KG1 (cell line): ENCODE measurements at places on chromosomes 3 and 15.

- no peak for DNase-seq
Measured at GRCh38 chr15:83592370-83593040, 61.4 kb upstream of the ADAMTSL3 start.

GRCh38 chr15:101497017-101497416 lies 7.5 kb upstream of the PCSK6 start:
- DNase-seq: no peak

DNA sequence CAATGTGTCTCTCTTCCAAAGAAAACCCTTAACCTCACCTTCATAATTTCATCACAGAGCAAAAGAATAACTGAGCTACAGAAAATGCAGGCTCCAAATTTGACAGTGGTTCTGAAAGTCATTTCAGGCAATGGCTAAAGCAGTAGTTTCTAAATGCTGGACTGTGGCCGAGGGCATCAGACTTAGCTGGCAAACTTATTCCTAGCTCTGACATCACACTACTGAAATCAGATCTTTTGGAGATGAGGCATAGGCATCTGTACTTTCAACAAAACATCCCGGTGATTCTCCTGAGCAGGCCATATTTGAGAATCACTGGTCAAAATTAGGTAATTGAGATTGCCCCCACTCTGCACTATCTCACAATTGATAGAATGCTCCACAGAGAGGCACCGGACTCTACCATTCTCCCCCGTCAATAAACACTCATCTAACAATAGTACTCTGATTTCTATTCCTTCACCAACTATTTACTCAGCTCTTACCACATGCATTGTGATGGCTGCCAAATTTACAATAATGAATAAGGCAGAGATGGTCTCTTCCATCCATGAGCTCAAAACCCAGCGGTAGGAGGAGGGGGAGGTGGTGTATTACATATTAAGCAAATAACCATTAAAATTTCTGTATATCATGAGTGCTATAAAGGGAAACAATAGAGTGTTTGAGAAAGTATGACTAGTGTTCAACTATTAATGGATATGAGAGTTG lies 57.3 kb upstream of the SPRED1 start:
- DNase-seq: no peak

GRCh38 chr3:98705694-98706093 lies 57.4 kb upstream of the ST3GAL6 start:
- no peak for DNase-seq

- no peak for DNase-seq
Measured at GRCh38 chr3:37707428-37708372, 154.0 kb upstream of the CTDSPL start.

- DNase-seq: no peak
Measured at GRCh38 chr3:141739731-141740130, 1.6 kb downstream of the RNF7 start.

DNA sequence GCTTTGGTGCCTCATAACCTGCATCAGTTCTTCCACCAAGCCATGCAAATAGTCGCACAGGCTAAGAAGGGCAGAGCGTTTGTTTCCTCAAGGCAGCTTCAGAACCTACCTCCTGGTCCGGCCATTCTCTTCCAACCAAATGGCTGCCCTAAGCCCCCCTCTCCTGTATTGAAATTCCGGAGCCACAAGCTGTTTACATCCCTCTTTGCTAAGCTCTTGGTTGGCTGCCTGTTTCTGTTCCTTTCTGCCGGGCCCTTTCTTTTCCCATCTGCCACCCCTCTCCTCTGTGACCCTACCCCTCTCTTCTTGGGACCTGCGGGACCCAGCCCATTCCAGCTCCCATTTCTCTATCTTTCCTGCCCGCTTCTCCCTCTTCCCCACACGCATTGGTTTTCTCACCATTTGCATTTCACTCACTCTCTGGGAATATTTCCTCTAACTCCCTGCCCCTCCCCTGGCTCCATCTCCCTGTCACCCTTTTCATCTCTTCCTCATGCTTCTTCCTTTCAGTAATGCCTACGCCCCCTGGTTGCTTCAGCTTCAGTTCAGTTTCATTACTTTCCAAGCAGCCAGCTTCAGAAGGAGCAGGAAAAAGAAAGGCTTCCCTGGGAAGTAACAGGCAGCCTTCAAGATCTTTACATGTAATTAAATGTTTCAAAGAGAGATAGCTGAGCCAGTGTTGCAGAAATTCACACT lies 113.5 kb downstream of the RAB11A start:
- DNase-seq: no peak

DNA sequence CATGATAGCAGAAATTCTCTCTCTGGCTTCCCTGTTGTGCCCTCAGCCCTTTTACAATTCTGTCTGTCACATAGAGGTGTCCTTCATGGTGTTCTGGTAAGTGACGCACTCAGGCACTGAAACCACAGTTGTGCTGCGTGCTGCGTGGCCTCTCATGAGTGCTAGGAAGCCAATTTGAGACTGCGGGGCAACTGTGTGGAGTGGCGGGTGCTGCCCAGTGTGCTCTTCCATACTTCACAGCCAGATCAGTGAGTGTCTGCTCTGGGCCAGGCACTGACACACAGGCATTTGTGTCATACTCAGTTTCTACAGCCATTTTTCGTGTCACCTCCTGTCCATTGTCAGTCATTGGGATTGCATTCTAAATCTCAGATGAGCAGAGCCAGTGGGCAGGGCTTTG lies 133.1 kb upstream of the PLXNA1 start:
- DNase-seq: no peak

GRCh38 chr3:52494886-52495495 lies at the start of gene STAB1:
Gene STAB1, plus strand, starts transcription at chr3:52495338. Its CDS starts 76 bp downstream, at chr3:52495414.
- DNase-seq: peak; percentile 27

DNA sequence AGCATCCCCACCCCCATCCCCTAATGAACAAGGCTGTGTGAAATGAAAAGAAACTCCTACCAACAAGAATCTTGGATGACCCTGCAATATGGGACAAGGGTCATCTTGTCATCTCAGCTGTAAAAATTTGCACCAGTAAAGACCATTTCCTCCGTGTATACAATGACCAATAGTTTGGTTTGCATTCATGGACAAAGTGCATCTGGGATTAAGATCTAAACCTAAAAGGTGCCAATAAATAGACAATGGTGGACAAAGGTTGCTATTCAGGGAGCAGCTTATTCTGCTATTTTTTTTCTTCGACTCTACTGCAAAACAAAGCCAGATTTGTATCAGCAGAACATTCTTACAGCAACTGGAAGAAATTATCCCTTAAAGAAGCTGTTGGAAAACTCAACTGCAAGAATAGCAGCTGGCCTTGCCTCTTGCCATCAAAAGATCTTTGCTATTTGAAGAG lies 8.0 kb downstream of the MGLL start:
- DNase-seq: no peak

DNA sequence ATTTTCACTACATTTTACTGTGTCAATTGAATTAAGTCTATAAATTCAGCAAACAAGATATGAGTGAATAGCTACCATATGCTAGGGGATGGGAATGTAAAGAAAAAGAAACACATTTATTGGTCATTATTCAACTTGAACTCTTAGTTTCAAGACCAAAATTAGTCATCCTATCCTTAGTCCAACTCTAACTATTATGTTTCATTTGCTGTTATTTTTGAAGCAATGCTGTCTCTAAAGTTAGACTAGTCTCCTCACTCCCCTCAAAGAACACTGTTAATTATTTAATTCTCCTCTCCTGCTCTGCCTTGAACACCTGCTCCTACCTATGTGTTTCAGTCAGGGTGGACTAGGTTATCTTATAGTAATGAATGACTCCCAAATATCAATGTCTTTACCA lies 920.9 kb downstream of the TUSC7 start:
- DNase-seq: no peak

DNA sequence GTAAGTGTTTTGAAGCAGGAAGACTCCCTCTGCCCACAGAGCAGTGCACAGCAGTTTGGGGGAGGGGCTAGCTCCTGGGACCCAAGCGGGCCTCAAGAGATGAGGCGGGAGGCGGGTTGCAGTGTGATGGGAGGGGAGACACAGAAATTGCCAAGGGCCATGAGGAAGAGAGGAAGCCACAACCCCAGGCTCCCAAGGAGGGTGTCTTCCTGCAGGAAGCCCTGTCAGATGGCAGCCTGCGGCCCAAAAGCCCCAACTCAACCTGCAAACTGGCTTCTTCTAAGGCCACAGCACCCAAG lies 7.3 kb upstream of the ISLR2 start:
- no peak for DNase-seq

- DNase-seq: no peak
Measured at GRCh38 chr3:53974324-53974723, 82.7 kb upstream of the SELENOK start.

- DNase-seq: no peak
Measured at GRCh38 chr15:67166280-67167009, 88.0 kb downstream of the AAGAB start.

- DNase-seq: no peak
Measured at GRCh38 chr3:146658841-146659240, 53.7 kb upstream of the PLSCR5 start.

- no peak for DNase-seq
Measured at GRCh38 chr15:38300395-38300794, 47.8 kb downstream of the SPRED1 start.

DNA sequence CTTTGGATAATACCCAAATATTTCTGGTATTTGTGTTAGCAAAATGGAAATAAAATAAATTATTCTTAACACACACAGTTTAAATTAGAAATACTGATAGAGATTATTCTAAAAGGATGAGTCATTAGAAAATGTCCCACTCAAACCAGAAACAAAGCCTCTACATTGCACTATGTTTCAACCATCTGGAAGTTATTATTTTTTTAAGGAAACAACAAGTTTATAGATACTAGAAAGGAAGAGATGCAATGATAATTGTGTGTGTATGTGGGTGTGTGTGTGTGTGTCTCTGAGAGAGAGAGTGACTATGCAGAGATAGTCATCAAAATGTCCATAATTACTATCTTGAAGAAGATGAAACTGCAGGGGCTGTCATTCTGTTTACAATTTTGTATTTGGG lies 1340.5 kb downstream of the ROBO1 start:
- no peak for DNase-seq

DNA sequence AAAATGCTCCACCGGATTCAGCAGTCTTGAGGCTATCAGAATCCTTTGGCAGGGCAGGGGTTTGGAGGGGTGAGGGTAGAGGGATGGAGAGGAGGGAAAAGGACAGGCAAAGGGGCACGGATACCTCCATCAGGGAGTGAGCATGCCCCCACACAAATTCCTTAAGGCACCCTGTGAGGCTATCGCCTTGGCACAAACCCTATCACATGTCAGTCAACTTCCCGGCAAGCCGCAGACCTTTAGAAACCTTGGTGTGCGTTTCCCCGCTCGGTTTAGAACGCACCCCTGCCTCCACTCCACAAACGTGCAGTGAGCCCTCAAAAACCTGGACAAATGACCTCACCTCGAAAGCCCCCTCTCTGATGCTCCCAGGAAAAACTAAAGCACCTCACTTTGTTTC lies 422 bp upstream of the SETMAR start:
- no peak for DNase-seq

- peak; percentile 75 for DNase-seq
Measured at GRCh38 chr3:46987743-46988401, 8.4 kb downstream of the NBEAL2 start.

GRCh38 chr3:193884027-193884426 lies 251.9 kb upstream of the HES1 start:
- no peak for DNase-seq

DNA sequence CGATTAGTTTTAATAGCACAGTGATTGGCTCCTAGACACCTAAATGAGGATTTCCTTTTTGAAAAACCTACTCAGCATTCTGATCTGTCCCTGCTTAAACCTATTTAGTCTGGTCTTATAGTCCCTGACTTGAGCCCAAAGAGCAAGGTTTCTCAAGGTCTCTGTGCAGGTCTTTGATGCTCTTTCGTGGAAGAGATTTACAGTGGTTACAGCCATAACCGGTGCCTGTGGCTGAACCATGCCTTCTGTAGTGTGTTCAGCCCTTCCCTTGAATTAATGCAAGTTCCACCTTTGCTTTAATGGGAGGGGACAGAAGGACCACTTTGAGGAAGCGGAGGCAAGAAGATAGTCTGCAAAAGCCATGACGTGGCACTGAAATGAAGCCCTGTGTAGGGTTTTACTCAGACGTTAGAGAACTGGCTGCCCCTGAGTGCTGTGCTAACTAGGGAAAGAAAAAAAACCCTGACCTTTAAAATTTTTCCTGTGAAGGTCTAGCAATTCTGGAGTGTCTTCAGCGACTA lies 43.0 kb downstream of the ZBTB38 start:
- DNase-seq: no peak

DNA sequence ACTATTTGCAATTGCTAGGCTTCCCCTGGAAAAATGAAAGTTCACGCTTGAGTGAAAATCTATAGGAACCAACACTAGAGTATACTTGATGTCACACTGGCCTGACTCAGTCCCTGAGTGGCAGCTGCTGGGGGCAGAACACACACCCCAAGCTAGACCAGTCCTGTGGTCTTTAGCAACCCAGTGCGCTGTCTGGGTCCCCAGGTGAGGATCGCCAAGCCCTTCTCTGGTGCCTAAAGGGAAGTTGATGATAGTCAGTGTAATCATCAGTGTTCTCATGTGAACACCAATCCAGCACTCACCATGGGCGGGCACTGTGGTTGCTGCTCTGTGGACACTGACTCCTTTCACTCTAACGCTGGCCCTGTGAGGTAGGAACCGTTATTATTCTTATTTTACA lies 11.2 kb downstream of the ALDH1A3 start:
- no peak for DNase-seq

GRCh38 chr3:14057701-14058100 lies 67.0 kb downstream of the CHCHD4 start:
- DNase-seq: no peak

DNA sequence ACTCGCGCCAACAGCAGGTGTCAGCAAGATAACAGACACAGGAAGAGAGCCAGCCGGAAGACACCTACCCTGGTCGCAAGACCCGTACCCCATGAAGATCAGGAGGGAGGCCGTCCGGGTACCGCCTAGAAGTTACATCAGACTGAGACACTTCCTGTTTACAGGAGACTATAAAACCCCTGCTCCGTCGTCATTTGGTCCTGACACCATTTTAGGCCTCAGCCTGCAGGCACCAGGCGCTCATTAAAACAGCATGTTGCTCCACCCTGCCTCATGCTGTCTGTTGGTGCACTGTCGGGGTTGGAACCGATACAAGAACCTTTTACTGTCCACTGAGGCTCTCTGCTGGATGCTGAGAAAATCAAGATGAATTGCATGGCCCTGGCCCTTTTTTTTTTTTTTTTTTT lies 15.6 kb upstream of the PRTG start:
- no peak for DNase-seq

DNA sequence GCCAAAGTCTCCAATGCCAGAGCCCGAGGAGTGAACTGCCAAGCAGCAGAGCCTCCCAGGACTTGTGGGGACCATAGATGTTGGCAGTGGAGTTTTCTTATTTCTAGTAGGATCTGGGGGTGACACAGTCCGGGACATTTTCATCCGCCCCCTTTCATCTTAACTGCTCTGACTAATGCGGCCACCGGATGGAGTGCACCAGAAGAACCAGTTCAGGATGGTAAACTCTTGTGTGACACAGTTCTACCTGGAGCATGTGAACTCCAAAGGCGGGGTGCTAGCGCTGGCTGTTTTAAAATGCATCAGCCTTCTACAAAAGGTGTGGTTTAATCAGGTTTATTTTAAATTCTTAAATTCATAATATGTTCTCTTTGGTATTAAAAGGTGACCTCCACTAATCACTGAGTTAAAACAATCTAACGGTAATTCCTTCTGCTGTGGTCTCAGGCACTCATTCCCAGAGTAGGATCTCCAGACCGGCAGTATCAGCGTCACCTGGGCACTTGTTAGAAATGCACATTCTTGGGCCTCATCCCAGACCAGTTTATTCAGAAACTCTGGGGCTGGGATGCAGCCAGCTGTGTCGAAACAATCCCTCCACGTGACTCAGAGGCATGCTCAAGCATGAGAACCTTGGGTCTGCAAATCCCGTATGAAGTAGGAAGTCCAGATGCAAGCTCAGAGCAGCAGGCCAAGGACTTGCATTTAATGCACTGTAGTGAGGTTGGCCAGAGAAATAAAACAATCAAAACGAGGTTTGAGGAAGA lies 105.5 kb downstream of the GABRB3 start:
- no peak for DNase-seq
